ENCODE measurements at places on chromosomes 11 and 22.

GRCh38 chr11:74634537-74634936 lies 42.2 kb downstream of the POLD3 start:
- peak; percentile 16 for DNase-seq

GRCh38 chr22:38038426-38038825 lies 18.8 kb upstream of the PICK1 start:
- DNase-seq = no peak

DNA sequence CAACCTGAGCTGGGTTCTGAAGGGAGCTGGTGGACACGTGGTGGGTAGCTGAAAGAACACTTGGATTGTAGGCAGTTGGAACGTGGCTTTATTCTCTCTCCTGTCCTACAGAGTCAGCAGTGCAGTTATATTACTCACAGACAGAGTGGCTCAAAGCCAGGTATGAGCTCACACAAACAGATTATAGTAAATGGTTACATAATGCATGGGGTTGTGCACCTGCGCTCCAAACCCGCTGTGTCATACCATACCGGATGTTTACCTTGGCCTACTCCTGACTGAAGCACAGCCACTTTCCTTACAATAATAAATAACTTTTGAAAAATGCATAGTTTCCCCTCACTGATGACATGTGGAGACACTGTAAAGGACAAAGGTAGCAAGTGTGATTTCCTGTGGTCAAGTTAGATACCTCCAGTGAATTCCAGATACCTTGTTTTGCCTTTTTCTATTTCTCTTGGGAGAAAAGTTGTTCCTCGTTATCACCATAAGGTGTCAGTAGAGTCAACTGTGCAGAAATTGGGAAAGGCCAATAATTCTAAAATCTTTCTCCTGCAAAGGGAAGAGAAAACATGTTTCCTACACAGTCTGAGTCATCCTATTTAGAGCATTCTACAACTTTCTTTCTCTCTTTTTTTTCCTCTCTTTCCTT lies 13.5 kb downstream of the MS4A6A start:
- DNase-seq = peak; percentile 33

GRCh38 chr11:2530855-2531200 lies 86.0 kb downstream of the KCNQ1 start:
- no peak for DNase-seq

DNA sequence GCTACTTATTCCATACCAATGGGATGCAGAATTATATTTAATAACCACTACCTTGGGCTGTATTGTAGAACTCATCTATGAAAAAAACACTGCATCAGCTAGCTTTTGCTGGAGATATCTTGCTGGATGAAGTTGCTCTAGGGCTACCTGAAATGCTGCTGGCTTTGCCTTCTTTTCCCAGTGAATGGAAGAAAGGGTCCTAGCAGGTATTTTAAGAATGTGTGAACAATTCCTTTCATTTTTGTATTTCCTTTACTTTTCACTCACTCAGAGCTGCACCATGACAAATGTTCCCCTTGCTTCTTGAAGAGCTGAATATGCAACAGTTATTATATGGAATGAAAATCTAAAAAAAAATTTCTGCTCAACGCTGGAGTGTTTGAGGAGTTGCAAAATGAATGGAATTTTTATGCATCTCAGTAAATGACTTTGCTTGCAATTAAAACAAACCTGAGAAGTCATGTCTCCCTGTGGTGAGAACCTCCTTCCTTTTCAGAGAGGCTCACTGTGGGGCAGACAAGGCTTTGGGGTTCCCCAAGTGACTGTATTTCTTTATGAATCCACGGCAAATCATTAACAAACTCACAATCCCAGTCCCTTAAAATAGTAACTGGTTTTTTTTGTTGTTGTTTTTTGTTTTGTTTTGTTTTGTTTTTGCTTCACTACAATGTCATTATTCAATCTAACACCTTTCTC lies 566.8 kb upstream of the KIRREL3 start:
- DNase-seq = no peak

DNA sequence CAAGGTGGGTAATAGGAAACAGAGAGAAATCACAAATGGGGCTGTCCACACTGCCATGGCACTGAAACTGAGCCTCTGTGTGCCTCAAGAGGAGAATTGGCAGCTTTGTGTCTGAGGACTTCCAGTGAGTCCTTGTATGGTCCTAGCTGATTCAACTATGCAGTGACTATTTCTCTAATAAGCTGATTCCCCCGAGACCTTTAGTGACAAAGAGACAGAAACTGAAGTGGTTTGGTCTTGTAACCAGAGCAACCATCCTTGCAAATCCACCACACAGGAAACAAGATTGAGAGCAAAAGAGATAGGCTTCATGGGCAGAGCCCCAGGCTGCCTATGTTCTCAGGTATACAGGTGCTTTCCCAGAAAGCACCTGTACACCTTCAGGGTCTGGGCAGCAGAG lies 1038.5 kb downstream of the NTM start:
- no peak for DNase-seq

DNA sequence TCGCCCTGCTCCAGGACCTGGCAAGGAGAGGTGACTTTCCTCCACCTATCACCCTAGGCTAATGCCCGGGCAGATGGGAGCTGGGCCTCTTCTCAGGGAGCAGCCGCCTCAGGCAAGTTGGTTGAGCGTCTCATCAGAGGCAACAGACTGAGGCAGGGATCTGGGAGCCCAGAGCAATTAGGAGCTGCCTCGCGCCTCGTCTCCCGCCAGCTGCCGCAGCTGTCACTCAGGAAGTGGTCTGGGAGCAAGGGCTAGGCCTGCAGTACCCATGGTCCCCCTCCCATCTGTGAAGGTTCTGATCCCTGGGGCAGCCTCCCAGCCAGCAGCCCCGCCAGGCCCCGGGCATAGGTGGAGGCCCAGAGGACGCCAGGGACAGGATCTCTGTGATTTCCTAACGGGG lies 4.6 kb upstream of the CABP7 start:
- DNase-seq = no peak

GRCh38 chr11:7261578-7261977 lies 9.9 kb downstream of the SYT9 start:
- no peak for DNase-seq

- DNase-seq = no peak
Observed at GRCh38 chr11:93481279-93481678, 61.9 kb downstream of the SMCO4 start.

GRCh38 chr11:36258730-36259360 lies 30.4 kb downstream of the COMMD9 start:
- peak; percentile 51 for DNase-seq

- DNase-seq = no peak
Observed at GRCh38 chr22:39471381-39472141, 14.7 kb downstream of the MGAT3 start.

GRCh38 chr11:128802358-128802981 lies 64.6 kb downstream of the KCNJ1 start:
- DNase-seq = no peak

DNA sequence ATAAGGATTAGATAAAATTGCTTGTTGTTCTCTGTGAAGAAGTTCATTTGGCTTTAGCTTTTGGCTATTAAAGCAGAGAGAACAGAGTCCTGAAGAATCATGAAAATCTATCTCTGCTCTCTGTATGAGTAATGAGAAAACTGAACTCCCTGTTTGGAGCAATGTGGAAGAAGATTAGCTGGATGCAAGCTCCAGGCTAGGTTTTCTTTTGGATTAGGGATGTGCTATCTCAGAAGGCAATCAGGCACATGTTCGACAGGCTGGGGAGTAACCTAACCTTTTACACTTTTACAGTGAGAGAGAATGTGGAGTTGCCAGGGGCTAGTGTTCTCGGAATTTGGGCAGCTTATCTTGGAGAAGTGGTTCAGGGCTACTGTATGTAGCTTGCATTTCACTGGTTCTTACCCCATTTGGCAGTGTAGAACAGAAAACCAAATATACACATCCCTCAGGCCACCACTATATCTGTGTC lies 8.5 kb upstream of the SLN start:
- no peak for DNase-seq

DNA sequence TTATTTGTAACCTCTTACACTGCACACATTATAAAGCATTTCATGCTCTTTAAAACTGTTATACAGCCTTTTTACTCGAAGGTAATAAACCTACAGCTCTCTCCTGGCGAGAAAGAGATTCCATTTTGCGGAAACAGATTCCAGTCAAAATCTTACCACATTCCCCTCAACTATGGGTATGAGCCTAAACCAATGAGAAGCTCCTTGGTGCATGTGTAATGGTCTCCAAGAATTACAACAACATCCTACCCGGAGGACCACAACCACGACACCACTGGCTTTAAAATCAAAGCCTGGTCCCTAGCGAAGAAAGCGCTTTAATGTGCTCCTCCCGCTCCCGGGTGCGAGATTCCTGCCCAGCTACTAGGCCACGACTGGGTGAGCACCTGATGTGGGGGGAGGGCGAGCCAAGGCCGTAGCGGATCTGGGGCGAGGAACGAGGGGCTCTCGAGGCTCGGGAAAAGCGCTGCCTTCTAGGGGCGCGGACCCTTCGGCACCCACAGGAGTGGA lies 821 bp downstream of the CELF1 start:
- no peak for DNase-seq

GRCh38 chr11:72079819-72080325 lies 470 bp downstream of the NUMA1 start:
- DNase-seq = no peak

DNA sequence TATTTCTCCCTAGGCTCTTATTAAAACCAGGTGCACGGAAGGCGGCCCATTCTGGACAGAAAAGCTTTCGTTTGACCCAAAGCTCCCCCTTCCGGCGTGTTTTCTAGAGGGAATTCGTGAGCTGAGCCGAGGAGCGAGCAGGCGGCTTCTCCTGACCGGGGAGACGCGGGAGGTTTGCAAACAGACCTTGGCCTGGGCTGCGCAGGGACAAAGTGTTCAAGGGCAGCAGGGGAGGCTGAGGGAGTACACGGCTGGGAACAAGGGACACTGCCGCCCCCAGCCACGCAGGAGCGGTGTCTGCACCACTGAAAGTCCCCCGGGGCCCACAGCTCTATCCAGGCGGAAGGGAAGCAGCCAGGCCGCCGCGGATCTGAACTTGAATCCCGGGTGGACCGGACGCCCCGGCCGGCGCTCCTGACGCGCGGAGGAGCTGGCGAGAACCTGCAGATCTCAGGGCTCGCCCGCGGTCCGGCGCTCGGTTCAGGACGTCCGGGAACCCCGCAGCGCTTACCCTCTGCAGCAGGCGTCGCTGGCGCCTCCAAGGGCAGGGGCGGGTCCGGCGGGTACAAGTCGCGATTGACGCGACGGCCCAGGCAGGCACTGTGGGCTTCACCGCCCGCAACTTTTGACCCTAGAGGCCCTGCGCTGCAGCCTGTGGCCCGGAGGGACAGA lies 101.9 kb downstream of the WT1 start:
- no peak for DNase-seq

DNA sequence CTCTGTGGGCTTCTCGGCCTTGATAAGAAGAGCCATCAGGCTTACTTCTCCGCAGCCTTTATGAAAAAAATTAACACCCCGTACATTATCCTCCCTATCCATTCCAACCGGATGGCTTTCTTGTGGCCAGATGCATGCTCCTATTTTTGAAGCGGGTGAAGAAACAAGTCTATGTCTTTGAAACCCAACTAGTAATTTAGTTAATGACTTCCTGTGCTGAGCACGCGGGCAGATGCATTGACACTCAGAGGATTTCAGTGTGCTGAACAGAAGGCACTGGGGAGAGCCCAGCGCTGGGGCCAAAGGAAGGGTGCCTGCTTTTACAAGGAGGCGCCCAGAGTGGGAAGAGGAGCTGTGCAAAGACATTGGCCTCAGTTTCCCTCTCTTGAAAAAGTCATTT lies 53.3 kb downstream of the ARHGAP8 start:
- DNase-seq = no peak

DNA sequence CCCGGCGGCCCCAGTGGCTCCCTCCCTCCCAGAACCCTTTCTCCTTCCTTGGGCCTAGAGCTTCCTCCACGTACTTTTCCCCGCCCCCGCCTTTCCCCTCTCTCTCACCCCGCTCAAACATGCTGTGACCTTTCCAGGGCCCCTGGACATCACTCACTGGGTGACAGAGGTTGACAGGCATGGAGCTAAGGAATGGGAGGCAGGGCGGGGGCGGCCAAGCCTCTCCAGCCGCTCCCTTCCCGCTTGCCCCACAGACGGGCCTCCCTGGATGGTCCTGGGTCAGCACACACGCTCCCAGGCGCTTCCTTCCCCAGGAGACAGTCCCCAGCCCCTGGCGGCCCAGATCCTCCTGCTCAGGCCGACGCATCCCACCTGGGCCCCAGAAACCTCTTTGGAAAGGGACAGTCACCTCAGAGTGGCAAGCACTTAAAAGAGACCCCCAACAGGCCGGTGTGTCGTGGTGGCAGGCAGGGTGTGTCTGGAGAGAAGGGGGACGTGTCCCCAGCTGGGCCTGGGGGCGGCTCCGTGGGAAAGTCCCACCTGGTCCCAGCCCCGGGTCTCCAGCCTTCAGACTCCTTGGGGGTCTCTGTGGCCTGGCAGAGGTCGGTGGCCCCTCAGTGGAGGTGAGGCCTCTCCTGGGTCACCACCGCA lies 8.8 kb downstream of the H19 start:
- DNase-seq = no peak

DNA sequence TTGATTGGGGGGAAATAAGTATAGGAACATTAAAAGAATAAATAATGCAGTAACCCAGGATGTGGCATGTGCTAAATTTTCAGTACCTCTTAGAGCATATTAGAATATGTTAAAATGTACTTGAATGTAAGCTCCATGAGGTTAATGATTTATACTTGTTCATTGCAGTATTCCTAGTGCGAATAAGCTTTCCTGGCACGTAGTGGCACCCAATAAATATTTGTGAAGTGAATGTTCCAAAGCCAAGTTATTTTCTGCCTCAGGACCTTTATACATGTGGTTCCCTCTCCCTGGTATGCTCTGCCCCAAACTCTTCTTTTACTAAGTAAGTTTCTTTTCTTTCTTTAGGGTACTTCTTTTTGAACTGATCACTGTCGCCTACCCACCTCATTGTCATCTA lies 118.8 kb downstream of the DBX1 start:
- DNase-seq = no peak

GRCh38 chr11:28058333-28058732 lies 49.6 kb downstream of the KIF18A start:
- DNase-seq = peak; percentile 9

DNA sequence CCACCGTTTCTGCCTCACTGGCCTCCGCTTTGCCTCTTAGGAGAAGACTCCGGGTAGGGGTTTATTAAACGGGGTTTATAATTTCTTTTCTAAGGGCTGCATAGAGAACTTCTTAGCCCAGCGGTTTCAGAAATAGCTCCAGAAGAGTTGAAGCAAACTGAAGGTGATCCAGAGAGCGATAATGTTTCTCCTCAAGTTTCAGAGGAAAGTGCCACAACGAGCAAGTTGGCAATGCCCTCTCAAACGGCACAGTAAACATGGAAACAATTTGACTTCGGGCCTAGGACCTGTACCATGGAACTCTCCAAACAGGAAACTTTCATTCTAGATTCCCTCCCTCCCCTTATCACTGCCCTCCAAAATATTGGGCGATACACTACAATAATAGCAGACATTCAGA lies 1.0 kb downstream of the ADSL start:
- DNase-seq = no peak

GRCh38 chr22:45994491-45995404 lies 17.8 kb upstream of the WNT7B start:
- DNase-seq = peak; percentile 33

- DNase-seq = peak; percentile 6
Observed at GRCh38 chr11:28315440-28315839, 207.3 kb downstream of the METTL15 start.

GRCh38 chr11:119315131-119316015 lies 1.6 kb downstream of the MCAM start:
- DNase-seq = no peak

- no peak for DNase-seq
Observed at GRCh38 chr11:116390963-116391362, 381.8 kb downstream of the BUD13 start.
